Muscle of leg (tissue), 16 donors: ENCODE measurements at places on chromosomes 13 and 19. TPM values are rescaled to one million over a fixed set of nuclear protein-coding genes. Genes with fewer than 3 reads are reported as not detected.

DNA sequence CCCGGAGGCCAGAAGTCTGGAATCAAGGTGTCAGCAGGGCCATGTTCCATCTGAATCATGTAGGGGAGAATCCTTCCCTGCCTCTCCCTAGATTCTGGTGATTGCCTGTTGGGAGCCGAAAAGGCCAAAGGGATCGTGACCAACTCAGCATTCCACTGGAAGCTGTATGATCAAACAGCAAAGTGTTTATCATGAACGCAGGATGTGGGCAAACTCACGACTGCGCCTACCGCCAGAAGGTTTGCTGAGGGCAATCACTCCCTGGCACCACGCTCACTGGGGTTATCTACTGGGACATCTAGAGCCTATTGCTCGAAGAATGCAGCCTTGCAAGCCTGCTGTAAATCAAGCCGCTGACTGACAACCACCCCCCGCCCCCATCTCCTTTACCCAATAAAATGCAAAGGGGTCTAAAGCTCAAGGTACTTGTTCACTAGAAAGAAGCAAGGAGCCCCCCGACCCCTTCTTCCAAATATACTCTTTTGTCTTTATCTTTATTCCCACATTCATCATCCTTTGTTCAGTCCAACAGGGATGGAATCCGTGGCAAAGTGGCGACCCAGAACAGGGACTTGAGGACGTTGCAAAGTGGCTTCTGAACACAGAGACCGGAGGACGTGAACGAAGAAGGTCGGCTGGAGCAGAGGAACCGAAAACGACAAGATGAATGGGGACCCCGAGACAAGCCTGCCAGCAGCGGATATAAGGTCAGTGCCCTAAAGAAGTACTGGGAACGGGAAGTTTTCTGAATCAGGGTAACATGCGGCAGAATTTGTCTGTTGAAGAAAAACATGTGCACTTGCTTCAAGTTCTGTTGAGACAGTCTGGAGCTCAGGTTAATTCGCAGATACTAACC lies 16.8 kb downstream of the CLEC4M start:
- no peak overlapping the region for H3K4me3 ChIP-seq
- DNase-seq = no peak
- no peaks in the 10 kb centered on the region for H3K36me3 ChIP-seq
- H3K27me3 ChIP-seq = peaks cover 12% of the 10 kb centered on the region
- no peaks in the 10 kb centered on the region for H3K4me1 ChIP-seq
- H3K27ac ChIP-seq = no peak overlapping the region

NKG7 gene
- 3.9 TPM for polyA plus RNA-seq

MRPS31 gene
- 32.9 TPM for polyA plus RNA-seq

ANKLE1 gene
- 1.5 TPM for polyA plus RNA-seq
